ENCODE measurements at places on chromosomes 3 and 15.

GRCh38 chr3:14488286-14489041 lies 51.7 kb downstream of the GRIP2 start:
- peak; percentile 60 for DNase-seq

DNA sequence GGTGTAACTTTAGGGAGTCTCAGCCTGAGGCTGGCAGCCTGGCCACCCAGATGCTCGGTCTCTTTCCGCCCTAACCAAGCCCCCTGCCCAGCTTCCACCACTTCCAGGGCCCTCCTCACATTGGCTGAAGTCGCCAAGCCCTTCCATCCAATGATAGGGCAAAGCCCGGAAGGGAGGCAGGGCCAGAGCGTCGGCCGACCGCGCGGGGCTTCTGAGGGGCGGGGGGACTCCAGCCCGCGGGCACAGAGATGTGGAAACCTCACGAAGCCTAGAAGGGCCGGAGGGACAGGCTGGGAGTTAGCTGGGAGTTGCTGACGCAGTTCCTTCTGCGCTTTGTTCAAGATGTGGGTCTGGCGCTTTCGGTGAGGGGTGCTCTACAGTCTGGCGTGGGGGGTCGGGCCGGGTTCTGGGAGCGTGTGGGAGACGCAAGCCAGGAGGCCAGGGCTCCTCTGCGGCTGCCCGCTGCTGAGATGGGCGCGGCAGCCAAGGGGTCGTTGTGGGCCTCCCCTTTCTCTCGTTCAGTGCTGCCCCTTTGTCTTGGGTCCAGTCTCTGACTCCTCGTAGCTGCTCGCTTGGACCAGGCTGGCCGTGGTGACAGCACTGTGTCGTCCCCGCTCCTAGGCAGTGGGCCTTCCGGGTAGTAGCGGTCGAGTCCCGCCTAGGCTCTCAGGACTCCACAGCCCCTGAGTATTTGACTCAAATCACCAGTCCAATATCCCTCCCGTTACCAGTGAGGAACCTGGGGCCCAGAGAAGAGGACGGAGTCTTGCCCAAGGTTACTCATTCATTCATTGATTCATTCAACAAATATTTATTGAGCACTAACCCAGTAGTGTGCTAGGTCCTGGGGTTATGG lies at the start of gene ZNF660:
TSS of gene ZNF660 (plus strand) at position 319 of the 856 bp plus-strand sequence. CDS start 9,230 bp downstream, outside the sequence.
- DNase-seq: peak; percentile 9

DNA sequence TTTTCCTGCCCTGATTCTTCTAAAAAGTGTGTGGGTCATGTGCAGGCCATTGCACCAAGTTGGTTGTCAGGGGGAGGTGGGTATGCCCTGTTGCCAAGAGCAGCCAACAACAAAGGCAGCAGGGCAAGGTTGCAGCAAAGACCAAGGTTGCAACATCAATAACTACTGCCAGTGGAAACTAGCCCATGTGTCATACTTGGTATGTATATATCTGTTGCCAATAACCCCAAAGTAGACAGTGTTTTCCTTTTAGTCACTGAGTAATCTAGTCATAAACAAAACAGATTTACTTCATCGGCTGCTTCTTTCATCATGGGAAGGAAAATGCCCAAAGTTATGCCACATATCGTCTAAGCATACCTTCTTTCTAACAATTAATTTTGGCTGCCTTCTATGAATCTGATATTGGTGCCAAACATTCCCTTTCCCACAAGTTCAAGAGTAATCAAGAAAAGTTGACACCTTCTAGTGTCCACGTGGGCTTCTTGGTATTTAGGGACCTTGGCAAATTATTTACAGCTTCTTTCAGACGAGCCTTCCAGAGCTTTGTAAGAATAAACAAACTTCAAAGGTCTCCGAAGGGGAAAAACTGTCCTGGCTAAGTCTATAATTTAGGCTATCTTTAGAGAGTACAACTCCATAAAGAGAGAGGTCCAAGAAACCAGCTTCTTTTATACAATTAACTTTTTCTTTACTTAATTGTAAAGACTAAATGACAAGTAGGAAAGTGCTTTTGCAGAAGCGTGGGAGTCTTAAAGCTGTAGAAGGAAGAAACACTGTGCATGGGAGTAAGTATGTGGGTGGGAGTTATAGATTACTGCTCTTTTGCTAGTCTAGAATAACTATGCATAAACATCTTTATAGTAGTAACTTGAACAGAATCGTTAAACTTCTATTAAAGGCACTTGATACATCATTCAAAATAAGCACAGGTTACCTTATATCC lies 10.0 kb upstream of the MBNL1 start:
- DNase-seq: peak; percentile 97

DNA sequence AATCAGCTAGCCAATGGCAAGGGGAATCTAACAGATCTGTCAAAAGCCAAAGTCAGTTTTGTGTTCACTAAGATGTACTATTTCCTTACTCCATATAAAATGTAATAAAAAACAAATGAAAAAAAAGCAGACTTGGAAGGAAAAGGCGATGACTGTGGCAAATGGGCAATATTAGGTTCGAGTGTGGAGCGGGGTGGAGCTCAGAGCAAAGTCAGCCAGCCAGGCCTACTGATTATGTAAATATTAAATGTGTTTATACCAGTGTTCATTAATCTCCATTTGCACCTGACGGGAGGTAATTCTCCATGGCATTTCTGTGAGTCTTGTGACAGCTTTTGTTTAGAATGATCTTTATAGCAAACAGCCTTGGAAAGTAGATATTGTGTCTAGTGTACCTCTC lies 96.2 kb upstream of the KCNMB2 start:
- DNase-seq: no peak

DNA sequence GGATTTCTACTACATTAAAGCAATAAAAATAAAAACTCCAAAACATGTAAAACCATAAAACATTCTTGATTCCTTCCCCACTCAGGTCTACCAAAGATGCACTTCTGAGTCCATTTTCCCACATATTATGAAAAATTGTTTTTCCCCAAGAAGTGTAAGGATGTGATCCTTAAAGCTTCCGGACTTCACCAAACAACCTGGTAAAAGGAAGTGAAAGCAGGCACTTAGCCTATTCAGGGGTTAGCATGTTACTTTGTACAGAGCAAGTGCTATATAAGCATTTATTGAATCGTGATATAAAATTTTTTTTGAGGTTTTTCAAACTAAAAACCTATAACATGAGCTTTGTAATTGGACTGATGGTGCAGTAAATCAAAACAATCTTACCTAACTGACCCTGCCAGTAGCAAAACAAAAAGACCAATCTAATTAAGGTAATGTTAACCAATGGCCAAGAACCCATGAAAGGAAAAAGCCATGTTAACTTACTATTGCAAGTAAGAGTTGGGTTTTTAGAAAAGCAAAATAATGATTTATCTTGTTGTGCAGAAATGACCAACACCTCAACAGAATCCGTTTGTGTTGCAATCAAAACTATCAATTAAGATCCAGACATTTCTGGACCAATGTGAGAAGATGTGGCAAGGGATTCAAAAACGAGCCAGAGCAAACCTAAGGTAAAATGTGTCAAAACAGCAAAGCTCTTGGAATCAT lies 1.8 kb downstream of the SETD2 start:
- DNase-seq: no peak

- no peak for DNase-seq
Measured at GRCh38 chr3:5579139-5579602, 391.7 kb downstream of the EDEM1 start.

DNA sequence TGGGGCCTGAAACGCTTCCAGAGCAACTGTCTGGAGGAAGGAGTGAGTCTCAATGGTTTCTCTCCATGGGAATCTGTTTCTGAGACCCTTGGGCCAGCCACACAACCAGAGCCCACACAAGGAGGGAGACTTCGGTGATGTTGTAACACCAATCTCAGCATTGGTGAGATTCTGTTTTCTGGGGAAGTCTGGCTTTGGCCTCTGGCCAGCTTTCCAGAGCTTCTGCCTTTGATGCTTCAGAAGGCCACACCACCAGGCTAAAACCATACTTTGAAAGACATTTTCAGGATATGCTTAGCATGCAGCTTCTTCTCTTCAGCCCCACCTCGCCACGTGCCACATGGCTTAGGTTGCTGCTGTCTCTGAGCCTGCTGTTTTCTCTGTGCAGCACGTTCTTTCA lies 3.6 kb upstream of the EEFSEC start:
- no peak for DNase-seq

DNA sequence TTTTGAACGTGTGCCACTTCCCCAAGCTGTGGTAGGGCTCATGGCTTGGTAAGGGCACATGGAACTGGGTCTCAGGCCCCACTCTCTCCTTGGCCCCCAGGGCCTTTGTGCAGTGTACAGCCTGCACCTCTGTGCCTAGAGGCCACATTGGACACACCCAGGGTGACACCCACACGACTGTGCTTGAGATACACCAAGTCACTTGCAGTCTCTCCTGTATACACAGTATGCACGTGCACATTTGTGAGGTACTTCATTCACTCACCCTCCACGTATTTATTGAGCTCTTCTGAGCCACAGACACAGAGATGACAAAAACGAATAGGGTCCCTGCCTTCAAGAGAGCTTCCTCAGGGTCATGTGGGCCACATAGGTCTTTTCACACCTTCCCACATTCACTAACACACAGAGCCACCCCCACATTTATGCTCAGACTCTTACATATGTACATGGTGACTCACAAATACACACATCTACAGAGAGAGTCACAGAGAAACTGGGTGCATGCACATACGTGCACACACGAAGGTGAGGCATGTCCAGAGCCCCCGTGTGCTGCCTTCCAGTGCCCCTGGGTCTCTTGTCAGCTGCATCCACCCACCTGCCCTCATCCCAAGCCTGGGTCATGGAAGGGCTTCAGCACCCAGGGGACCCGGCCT lies 9.8 kb upstream of the TMEM115 start:
- DNase-seq: peak; percentile 40

- DNase-seq: no peak
Measured at GRCh38 chr3:73419942-73420341, 204.8 kb downstream of the PDZRN3 start.

- DNase-seq: no peak
Measured at GRCh38 chr3:188490416-188490815, 336.5 kb downstream of the LPP start.

- no peak for DNase-seq
Measured at GRCh38 chr3:50373146-50374051, 14.1 kb upstream of the TMEM115 start.

- no peak for DNase-seq
Measured at GRCh38 chr3:134147411-134147810, 103.2 kb downstream of the RYK start.

- no peak for DNase-seq
Measured at GRCh38 chr3:14491396-14492190, 48.5 kb downstream of the GRIP2 start.

- DNase-seq: no peak
Measured at GRCh38 chr3:45654397-45654944, 34.7 kb upstream of the SACM1L start.

- no peak for DNase-seq
Measured at GRCh38 chr15:67607959-67608637, 65.6 kb downstream of the MAP2K5 start.

GRCh38 chr3:17044855-17045254 lies 160.1 kb downstream of the PLCL2 start:
- no peak for DNase-seq

DNA sequence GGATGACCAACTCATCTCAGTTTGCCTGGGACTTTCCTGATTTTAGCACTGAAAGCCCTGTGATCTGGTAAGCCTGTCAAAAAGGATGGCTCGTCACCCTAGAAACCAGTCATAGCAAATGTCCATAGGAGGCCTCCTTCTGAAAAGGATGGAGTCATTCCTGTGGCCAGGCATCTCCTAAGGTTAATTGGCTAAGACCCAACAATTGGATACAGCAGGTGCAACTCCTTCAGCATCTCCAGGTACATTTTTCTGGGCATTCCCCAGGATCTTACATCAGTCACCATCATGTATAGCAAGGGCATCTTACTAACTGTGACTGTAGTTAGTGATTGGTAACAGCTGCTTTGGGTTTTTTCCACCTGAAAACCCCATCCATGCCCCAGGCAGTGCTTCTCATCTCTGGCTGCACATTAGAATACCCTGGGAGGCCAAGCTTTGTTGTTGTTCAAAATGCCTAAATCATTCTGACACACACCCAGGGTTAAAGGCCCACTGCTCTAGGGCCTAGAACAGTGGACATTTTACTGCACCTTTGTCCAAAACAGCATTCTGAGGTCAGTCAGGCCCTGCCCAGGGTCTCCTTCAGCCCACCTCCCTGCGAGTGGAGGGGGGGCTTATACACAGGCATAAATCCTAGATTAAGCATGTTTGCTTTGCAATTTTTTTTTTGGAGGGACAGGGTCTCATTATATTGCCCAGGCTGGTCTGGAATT lies 28.3 kb upstream of the GALNT15 start:
- DNase-seq: peak; percentile 58

- no peak for DNase-seq
Measured at GRCh38 chr3:45087155-45087554, 59.0 kb downstream of the CDCP1 start.

- no peak for DNase-seq
Measured at GRCh38 chr3:183100376-183100775, 1.1 kb upstream of the MCCC1 start.

DNA sequence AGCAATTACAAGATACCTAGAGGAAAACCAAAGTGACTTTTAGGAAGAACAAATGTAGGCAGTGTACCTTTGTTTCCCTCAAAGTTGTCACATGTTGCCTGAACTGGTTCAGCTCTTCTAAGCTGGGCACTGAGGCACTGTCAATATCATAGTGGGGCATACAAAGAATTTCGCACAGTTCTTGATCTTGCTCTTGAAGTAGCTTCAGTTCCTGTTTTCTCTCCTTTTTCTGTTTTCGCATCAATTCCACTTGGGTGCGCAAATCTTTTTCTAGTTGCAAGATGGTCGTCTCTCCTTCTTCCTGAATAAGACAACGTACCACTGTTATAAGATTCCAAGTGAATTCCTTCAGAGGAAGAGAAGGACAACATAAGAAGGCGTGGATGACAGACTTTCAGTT lies 12.7 kb downstream of the PRC1 start:
- no peak for DNase-seq

DNA sequence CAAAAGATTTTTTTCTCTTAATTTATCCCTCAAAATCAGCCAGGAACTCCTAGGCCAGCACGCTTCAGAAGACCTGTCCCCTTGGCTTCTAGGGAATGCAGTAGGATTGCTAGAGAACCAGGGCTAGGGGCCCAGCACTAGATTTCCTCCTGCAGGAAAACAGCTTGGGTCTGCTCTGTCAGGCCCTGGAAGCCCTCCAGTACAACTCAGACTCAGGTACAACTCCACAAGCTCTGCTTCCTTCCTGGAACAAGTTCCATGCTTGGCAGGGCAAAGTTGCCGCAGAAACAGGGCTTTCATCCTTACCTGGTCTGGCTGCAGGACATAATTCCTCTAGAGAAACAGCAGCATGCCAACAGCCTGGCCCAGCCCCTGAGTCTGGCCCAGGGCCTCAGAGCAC lies 96.1 kb upstream of the CTNNB1 start:
- no peak for DNase-seq

DNA sequence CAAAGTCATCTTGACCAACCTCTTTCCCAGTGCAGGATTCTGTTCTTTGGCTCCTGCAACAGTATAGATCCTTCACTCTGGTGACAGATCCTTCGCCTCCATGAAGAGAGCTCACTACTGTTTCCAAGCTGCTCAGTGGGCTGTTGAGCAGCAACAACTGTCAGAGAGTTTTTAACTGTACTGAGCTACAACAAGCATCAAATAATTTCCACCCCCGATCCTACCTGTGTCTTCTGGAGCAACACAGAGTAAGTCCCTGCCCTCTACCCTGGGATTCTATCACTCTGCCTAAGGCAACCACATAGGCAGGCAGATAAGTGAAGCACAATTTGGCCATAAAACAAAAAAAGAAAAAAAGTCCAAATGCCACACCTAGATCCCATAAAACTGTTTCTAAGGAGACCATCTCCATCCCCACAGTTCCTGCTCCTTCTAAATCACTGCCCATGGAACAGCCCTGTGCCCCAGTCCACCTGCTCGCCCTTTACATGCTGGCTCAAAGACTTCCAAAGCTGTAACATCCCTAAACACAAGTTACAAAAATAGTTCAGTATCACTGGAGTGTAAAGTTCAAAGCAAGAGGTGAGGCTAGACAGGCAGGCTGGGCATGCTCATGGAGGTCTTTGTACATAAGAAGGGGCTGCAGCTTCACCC lies 37.8 kb upstream of the ANPEP start:
- no peak for DNase-seq

Measured in foreskin keratinocyte (primary cell).